ENCODE measurements at places on chromosomes 16 and 17.

DNA sequence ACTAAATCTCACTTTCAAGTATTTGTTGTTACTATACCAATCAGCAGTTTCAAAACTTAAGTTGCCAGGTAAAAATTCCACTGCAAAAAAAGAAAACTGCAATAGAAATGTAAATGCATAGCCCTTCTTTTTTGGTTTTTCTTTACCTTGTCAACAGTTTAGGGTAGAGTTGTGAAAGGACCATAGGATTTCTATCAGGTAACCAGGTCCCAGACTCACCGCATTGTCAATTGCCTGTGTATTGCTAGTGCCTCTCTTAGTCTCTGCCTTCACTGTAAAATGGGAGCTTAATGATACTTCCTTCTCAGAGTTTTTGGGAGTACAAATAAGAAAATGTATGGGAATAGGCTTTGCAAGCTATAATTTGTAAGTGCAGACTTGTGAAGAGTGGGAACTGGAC, 145.0 kb downstream of the FTO start:
- DNase-seq, result no peak

DNA sequence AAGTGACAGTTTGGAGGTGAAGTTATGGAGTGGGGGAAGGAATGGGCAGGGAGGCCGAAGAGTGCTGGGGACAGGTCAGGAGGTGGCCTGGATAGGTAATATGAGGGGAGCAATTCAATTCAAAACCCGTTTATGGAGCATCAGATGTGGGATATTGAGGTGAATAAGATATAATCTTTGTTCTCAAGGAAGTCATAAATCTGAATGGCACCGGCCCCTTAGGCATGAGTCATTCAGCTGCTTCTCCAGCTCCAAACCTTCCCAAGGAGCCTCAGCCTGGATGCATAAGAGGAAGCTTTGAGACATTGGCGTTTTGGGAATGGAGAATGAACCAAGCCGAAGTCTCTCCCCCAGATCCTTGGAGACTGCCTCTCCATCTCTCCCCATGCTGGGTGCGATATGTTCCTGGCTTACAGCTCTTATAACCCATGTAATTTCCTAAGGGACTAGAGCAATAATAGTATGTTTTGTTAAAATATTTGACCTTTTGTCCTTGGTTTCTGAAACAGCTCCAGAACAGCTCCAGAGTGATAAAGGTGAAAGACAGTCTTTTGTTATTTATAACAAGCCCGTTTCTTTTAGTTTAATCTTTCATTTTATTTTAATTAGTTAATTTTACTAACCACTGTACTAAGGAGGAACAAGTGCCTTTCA, 1.7 kb downstream of the TUBG2 start:
- no peak for DNase-seq

GRCh38 chr17:56819030-56819429, 14.7 kb downstream of the C17orf67 start:
- DNase-seq, result no peak

- no peak for DNase-seq
Observed at GRCh38 chr16:66337463-66338188, 28.9 kb upstream of the CDH5 start.

GRCh38 chr16:29820730-29821642, 724 bp downstream of the MVP start:
- DNase-seq, result no peak

- DNase-seq, result peak; percentile 62
Observed at GRCh38 chr17:77834170-77835115, 124.1 kb upstream of the TNRC6C start.

DNA sequence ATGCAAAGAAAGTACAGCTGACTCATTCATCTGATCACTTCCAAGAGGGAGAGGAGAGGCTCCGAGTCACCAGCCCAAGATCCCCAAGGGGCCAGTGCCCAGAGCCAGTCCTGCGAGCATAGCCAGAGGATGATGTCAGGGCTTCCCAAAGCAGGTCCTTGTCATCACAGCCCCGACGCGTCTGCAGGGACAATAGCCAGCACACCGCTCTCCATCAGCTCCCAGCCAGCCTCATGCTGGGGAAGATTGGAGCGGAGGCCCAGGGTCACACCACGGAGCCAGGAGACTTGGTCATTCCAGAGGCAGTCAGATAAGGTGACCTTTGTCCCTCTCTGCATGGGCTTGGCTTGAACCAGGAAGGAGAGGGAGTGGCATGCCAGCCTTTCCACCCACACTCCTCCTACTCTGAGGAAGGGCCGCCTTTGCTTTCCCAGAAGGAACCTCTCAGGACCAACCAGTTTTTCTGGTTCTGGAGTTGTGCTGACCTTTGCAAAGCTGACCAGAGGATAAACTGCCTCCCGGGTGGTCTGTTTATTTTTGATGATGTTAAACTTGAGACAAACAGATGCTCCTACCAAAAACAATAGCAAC, 58.3 kb upstream of the ARHGAP44 start:
- peak; percentile 66 for DNase-seq

DNA sequence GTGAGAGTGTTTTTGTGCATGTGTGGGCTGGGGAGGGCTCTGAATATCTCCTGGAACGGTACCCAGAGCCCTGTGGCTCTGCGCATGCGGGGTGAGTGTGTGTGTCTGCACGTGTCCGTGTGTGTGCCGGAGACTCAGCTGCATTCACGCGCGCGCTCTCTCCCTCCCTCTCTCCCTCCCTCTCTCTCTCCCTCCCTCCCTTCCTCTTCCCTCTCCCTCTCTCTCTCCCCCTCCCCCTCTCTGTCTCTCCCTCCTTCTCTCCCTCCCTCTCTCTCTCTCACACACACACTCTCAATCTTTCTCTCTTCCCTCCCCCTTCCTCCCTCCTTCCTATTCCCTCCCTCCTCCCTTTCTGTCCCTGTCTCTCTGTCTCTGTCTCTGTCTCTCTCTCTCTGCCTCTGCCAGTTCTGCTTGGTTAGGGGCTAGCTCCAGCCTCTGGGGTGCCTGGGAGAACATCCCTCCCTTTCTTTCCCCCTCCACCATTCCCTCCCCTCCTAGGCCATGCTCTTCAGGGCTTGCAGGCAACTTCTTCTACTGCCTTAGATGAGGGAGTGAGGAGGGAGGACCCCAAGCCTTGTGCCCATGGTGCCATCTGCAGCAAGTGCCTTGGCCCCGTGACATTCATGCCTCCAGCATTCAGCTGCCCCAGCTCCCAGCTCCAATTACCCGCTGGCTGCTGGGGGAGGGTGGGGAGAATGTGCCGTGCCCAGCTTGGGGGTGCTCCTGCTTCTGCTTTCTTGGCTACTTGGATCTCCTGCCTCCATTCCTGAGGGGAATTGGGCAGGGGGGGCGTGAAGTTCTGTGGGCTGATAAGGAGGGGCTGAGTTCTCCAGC, 6.4 kb downstream of the THRA start:
- no peak for DNase-seq

DNA sequence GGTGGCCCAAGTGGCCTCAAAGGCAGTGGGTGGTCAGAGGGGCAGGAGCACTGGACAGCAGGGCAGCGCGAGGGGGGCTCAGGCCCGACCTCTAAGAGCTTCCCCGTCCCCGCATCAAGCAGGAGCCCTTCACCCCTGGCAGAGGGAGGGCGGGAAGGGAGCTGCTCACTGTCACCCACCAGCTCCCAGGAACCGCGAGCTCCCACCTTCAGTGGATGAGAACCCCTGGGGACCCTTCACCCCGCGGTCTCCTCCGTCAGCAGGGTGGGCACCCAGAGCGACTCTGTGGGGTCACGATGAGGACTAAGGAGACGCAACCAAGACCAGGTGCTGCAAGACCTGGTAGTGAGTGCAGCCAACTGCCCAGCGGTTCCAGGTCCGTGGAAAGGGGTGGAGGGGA, 13.6 kb downstream of the CEP131 start:
- no peak for DNase-seq

GRCh38 chr17:42502091-42502490, 34.0 kb upstream of the NAGLU start:
- DNase-seq, result no peak

DNA sequence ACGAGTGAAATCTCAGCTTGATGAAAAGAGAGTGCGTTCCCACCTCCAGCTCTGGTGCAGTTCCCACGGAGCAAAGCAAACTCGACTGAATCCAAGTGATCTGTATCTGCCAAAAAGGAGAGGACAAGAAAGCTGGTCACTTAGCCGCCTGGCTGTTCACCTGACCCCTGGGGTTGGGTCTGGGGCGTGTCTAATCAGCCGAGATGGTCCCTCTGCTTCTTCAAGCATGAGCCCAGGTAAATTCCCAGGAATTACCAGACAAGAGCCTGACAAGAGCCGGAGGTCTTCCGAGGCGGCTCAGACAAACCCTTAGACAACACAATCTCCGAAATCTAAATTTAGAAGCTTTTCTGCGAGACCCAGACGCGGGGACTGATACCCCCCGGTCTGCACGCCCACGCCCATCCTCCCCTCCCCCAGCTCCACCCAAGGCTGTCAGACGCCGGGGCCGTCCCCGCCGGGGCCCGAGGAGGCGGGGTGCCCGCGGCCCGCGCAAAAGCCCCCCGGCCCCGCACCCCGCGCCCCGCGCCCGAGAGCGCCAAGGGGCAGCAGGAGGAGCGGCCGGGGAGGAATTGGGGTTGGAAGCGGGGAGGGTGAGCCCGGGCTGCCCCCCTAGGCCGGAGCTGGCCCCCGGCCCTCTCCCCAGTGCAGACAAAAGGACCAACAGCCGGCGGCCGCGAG, 674 bp downstream of the ZNF821 start:
- DNase-seq, result no peak

DNA sequence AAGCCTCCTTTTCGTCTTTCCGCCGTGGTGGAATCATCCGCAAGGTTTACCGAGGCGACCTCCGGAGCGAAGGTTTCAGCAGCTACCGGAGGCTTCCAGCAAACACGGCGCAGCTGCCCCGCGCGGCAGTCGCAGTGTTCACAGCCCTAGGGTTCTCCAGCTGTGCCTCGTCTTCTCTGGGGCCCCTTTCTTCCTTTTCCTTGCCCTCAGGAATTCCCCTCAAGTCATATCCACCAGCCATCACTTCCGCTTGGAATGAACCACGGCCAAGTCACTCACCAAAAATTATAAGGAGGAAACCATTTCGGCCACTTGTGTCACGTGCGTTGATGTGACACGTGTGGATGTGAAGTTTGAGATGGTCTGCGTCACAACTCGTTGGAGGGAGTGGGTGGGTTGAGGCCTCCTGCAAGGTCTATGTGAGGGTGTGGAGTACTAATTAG, 636 bp upstream of the ERN1 start:
- DNase-seq, result no peak

DNA sequence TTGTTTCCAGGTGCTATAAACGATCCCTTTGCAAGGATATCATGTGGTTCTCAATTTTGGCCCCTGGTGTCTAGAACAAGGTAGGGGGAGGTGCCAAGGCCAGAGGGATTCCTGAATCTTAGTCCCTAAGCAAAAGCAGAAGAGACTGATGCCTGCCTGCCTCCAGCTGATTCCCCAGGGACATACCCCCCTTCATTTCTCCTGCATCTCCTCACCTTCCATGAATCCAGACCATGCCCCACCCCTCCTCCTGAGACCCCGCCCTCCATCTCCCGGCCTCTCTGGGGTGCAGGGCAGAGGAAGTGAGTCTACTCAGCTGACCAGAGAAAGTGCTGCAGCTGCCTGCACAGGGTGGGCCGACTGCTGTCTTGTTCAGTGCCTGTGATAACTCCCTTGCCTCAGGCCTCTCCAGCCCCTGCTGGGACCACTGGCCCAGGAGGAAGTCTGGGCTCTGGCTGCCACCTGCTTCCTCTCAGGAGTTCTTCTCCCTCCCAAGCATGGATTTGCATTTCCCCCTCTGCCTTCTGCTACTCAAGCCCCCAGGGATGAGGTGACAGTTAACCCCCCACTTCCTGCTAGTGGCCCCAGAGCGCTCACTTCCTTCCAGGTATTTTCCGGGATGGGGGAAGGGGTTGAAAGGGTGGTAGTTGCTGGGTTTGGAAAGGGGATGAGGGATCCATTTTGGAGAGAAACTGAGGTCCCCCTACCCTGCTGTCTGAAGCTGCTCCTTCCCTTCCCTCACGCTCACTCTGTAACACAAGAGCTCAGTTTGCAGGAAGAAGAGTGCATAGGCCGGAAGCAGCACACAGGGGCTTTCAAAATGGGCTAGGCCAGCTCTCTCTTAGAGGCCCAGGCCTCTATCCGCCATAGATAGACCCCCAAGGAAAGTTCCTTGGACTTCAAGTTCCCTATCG, 10.5 kb upstream of the TSPOAP1 start:
- no peak for DNase-seq

GRCh38 chr16:75099738-75100602, 16.6 kb downstream of the LDHD start:
- no peak for DNase-seq

GRCh38 chr16:62814891-62815290, 778.7 kb upstream of the CDH8 start:
- no peak for DNase-seq

GRCh38 chr16:8961811-8962390, 1.8 kb downstream of the USP7 start:
- no peak for DNase-seq

DNA sequence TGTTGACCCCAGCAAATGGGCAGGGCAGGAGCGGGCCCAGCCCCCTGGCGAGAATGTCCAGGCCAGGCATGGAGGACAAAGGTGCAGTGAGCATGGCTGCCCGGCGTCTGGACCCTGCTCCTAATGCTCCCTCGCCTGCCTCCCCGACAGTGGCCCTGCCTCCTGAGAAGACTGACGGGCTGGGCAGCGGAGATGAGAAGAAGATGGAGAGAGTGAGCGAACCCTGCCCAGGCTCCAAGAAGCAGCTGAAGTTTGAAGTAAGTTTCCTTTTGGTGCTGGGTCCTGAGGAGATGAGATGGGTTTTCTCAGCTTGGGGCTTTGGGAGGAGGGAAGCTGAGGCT, 59.7 kb downstream of the SNX20 start:
- DNase-seq, result no peak

GRCh38 chr16:48164907-48165715, 9.3 kb upstream of the ABCC12 start:
- DNase-seq, result peak; percentile 59

DNA sequence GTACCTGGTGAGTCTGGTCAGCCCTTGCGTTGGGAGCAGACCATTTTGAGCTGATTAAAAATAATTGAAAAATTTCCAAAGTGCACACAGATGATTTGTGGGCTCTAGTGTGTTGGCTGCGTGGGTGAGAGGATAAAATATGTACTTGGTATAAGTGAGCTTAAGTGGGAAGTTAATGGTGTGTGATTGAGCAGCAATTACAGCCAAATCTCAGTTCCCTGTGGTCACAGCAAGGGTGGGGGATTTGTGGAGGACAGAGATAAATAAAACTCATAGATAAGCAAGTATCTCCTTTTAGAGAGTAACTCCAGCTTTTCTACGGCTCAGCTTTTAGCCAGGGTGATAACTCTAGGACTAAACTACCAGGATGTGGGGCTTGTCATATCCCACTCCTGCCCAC, 390.4 kb downstream of the UTP18 start:
- no peak for DNase-seq

GRCh38 chr17:19016297-19016696, 11.7 kb upstream of the FAM83G start:
- DNase-seq, result no peak

GRCh38 chr17:62672957-62673356, 45.5 kb downstream of the MRC2 start:
- no peak for DNase-seq

GRCh38 chr17:17523731-17524490, 27.7 kb upstream of the RASD1 start:
- DNase-seq, result no peak

DNA sequence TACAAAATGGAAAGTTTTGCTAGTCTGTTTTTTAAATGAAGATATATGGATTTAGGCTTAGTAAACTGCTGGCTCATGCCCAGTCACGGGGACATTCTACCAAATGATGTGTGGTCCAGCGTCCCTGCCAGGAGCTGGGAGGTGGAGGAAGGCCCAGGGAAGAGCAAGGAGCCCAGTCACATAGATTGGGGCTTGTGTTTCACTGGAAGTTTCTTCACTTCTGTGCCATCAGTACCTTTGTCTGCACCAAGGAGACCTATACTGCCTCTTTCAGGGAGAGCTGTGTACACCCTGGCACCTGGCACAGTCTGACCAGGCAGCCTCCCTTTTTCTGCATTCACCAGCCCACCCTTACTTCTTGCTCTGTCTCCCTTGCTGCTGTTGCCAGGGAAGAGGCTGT, 32.6 kb upstream of the ERN1 start:
- no peak for DNase-seq
